ENCODE measurements at places on chromosomes 3 and 15.

GRCh38 chr15:89554247-89554646 lies 21.0 kb upstream of the TICRR start:
- no peak for DNase-seq

DNA sequence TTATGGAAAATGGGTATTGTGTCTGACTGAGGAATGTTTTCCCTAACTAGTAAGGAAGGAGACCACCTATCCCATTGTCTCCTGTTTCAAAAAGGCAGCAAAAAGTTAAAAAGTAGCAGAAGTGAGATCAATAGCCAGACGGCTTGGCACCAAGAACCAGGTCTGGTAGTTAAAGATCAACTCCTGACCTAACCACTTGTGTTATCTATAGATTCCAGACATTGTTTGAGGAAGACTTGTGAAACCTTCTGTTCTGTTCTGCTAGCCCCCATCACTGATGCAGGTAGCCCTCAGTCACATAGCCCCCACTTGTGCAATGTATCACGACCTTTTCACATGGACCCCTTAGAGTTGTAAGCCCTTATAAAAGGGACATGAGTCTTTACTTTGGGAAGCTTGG lies 46.3 kb upstream of the C2CD4B start:
- DNase-seq, result no peak

DNA sequence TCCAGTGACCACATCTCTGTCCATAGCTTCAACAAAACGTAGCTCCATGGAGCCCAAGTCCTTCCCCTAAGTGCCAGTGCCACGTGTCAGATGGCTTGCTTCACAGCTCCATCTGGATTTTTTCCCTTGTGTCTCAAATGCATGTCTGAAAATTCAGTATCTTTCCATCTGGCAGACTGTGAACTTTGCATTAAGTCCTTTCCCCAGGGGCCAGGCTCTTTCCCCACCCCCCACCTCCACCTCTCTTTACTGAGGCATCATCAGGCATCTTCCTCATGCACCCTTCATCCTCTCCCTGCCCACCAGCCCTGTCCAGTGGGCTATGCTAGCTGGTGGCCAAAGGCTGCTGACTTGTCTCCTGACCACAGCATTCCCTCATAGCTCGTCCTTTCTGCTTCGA lies 53.7 kb downstream of the PDIA5 start:
- DNase-seq, result no peak

DNA sequence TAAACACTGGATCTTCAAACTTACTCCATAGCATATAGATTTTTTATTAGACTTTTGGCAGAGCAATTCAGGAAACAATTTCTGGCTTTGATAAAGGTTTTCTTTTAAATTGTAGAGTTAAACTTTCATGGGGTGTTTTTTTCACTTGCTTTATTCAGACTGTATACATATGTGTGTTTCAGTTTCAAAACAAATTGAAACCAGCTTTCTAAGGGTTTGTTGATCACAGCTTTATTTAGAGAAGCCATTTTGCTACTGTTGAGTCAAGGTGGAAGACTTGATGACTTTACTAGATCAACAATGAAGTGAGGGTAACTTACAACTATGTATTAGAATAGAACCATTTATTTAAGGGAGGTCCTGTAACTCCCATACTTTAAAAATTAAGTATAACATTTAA lies 6.2 kb downstream of the UBE2E1 start:
- DNase-seq, result no peak

All from transverse colon (tissue), 4 donors.